ENCODE measurements at places on chromosomes 4 and X.

- no peak for DNase-seq
Observed at GRCh38 chr4:6926681-6927478, 17.3 kb downstream of the TBC1D14 start.

GRCh38 chrX:133812402-133812801 is 173.0 kb downstream of the GPC3 start:
- DNase-seq: no peak

DNA sequence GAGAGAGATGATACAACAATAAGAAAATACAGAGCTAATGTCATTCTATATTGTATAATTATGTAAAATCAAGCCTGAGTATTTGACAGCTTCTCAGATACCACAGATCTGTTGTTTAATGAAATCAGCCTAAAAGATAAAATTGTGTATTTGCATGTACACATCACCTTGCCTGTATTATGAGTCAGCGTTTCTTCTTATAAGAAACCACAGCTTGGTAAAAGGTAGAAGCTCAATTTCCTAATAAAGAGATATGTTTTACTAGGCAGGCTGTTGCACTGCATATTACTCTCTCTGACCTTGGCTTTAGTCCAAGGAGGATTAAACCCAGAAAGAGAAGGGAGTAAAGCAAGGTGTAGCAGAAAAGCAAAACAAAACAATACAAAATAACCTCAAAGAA is 121.3 kb downstream of the PPARGC1A start:
- DNase-seq: no peak

- no peak for DNase-seq
Observed at GRCh38 chr4:3098346-3098745, 23.9 kb downstream of the HTT start.

DNA sequence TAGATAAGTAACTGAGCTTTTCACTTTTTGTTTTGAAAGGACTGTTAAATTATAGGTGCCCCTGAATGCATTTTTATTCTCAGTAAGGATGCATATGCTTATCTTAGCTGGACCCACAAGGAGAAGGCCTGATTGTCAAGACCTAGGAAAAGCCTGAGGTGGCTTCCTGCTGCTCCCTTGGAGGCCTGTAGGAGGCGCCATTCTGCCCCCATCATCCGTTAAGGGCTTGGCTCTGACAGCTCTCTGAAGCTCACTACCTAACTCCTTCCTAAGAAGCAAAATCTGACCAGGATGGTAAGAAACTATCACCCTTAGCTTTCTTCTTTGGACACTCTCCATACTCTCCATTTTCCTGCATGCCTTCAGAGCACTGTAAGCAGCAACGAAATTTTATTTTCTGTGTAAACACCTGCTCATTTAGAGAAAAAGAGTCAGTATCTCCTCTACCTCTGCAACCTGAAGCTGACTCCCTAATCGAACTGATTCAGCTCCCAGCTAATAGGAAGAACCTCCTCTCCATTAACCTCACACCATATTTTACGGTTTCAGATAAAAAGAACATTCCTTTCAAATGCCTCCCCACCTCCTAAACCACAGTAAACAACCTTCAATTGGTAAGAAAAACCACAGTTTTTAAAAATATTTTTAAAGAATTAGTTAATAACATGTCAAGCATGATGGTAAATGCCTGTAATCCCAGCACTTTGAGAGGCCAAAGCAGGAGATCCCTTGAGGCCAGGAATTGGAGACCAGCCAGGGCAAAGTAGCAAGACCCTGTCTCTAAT is 73.4 kb upstream of the EDNRA start:
- DNase-seq: no peak

- DNase-seq: no peak
Observed at GRCh38 chr4:180630012-180630665, 1613.1 kb upstream of the TENM3 start.

- DNase-seq: no peak
Observed at GRCh38 chr4:76703676-76704075, 194.3 kb downstream of the SOWAHB start.

DNA sequence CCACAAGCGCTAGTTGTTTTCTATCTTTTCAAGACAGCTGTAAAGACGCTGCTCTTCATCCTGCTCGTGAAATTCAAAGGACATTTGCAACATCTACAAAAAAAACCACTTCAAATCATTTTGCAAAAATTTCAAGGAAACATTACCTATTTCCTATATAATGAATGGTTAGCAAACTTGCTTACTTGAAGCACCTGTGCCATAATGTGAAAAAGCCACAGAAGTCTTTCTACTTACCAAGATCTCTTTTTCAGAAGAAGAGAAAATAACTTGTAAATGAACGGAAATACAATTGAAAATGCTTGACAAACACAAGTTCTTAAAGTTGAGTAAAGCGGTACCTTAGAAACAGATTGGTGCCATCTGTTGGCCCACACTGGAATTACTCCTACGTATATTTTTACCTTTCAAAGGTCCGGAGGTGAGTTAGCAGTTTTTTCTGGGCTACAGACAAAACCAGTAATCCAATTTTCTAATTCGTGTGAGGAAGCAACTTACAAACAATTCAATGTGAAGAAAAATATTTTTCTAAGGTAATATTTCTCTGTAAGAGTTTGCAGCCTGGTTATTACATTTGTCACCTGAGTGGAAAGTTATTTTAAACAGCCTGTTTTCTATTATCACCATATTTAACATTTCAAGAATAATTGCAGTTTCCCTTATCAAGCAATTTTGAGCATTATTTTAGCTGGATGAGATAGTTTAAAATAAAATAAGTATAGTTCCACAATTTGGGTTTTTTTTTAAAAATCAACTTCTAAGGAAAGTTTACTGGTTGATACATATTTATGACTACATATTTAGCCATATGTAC is at the start of gene TLR6:
TSS of gene TLR6 (minus strand) at position 294 of the 814 bp plus-strand sequence. CDS start 27,344 bp downstream, outside the sequence.
- no peak for DNase-seq

DNA sequence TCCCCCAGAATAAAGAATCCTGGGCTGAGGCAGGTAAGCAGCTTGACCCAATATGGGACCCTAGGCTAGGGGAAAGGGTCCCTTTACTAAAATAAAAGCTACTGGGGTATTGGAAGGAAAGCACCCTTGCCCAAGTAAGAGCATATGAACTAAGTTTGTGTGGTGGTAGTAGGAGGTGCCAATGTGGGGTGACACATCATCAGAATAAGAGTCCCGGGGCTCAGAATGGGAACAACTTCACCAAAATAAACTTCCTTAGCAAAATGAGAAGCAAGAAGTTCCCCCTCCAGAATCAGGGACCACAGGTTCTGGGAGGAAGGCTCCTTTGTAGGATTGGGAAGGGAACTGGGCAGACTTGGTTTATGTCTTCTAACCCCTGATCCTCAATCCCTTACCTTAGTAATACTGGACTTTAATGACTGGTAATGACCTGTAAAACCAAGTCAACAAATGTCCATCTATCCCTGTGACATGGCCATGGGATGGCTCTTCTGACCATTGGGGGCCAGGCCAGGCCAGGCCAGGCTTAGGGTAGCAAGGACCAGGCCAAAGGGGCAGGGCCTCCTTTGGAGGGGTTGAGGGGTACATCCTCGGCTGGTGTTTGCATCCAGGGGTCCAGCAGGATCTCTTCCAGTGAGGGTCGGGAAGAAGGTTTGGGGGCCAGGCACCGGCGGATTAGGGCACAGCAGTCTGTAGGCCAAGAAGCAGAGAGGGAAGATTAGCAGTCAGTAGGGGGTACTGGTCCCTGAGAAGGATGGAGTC is 2.3 kb upstream of the SLC35A2 start:
- no peak for DNase-seq

- no peak for DNase-seq
Observed at GRCh38 chr4:83180431-83180968, 66.0 kb upstream of the PLAC8 start.
